NCI-H526 (cell line): ENCODE measurements at places on chromosomes 5 and 9.

DNA sequence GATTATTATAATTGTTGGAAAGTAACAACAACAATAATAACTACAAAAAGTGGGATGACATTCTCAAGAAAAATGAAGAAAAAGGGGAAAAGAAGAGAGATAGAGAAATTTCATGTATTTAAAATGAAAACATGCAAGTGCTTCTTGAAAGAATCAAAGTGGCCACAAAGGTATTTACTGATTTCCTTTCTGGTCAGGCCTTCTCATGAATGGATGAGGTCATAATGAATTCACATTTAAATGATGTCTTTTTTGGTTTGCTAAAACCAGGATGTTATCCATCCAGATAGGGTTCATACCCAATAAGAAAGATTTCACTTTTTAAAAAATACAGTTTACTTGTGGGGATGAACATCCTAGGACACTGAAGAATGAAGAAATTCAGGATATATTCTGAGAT is 446.4 kb upstream of the PTGER4 start:
- DNase-seq = no peak

GRCh38 chr5:129118826-129119225 is 24.3 kb downstream of the ISOC1 start:
- DNase-seq = no peak

DNA sequence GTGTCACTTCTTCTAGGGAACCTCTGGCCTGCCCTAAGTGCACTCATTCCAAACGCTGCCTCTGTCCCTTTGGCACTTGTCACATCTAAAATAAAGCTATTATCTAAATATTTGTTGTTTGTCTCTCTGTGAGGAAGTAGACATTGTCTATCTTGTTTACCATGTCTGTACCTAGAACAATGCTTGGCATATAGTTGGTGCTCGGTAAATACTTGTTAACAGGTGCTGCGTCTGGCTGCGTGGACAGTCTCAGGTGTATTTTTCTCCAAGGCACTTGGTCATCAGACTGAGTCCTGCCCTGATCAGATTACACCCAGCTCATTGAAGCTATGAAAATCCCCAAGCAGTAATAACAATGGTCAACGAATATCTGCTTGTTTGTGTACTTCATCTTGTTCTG is 174.9 kb upstream of the SMIM23 start:
- DNase-seq = no peak

GRCh38 chr5:141941307-141941706 is 16.7 kb downstream of the PCDH12 start:
- DNase-seq = no peak

GRCh38 chr5:12614608-12615007 is 710.4 kb upstream of the CTNND2 start:
- no peak for DNase-seq
